Activated T-cell treated with anti-CD3 and anti-CD28 coated beads, Interleukin-2, amount 50 U/mL, for 4 hours (primary cell): ENCODE measurements at places on chromosomes 3 and 15. TPM values are rescaled to one million over a fixed set of nuclear protein-coding genes. Genes with fewer than 3 reads are reported as not detected.

Gene CCR8
- 0.40 TPM for total RNA-seq

Gene LRRN1
- 0.28 TPM for total RNA-seq

Gene IQSEC1
- 17.1 TPM for total RNA-seq

Gene WNT7A
- total RNA-seq, result 0.24 TPM

Gene MEGF11
- not detected for total RNA-seq

Gene CCR1
- 0.57 TPM for total RNA-seq

Gene FHIT
- total RNA-seq, result 2.4 TPM

Gene HIGD2B
- total RNA-seq, result not detected

Gene PTX3
- 0.11 TPM for total RNA-seq

Gene GABRR3
- total RNA-seq, result not detected

Gene GABRG3
- not detected for total RNA-seq

Gene KNG1
- total RNA-seq, result 0.13 TPM

Gene GOLGA8T
- total RNA-seq, result not detected

Gene UROC1
- not detected for total RNA-seq

Gene CHRFAM7A
- total RNA-seq, result 0.29 TPM

Gene HYKK
- 1.2 TPM for total RNA-seq

Gene TRPM7
- total RNA-seq, result 42.5 TPM

Gene STIMATE
- 26.0 TPM for total RNA-seq

Gene LYZL4
- total RNA-seq, result not detected

Gene KBTBD13
- not detected for total RNA-seq

Gene P2RY1
- total RNA-seq, result 0.30 TPM

Gene PDHB
- total RNA-seq, result 62.3 TPM

Gene EXD1
- total RNA-seq, result not detected

Gene NAA80
- 21.7 TPM for total RNA-seq

Gene TGM5
- total RNA-seq, result not detected

Gene ATP10A
- total RNA-seq, result 31.6 TPM
